ENCODE measurements at places on chromosomes 1 and 21.

- DNase-seq: no peak
Observed at GRCh38 chr1:54608566-54609230, 14.6 kb downstream of the FAM151A start.

DNA sequence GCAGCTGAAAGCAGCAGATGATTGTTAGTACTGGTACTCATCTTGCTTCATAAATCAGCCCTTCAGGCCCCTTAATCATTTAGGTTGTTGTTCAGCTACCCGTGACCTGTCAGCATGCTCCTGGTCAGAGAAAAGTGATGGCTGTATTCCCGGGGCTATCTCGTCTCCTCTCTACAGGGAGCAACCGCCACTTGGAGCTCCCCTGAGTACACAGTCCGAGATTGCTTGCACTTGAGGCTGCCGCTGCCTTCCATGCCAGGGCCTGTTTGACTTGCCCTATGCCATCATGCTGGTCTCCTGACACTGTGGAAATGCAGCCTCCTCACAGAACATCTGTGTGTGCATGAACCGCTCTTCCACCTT is 97.5 kb downstream of the SPATA46 start:
- no peak for DNase-seq

- DNase-seq: no peak
Observed at GRCh38 chr1:55700359-55701130, 485.4 kb upstream of the USP24 start.

DNA sequence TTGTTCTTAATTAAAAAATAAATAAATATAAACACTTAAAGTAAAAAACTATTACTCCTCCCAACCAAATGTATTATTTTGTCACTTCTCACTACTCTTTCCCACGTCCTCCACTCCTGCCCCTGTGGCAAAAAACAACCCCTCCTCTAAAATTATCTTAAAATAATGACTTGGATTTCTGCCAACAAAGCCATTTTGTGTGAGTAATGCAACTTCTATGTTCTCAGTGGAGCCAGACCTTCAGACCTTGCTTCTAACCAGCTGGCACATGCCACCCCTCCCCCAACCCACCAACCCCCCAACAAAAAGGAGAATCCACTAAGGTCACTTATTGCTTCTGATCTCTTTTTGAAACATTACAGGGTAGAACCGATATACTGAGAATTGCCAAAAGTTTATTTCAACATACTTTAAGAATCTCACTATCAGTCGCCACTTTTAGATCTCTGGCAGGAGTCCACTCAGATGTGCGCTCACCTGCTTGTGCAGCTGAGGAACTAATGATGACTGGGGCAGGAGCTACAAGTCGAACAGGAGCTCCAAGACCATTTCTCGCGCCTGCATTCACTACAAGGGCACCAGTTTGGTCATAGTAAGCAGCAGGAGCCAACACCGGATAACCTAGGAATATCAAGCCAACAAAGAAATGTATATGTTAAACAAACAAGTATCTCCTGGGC is 58.3 kb upstream of the SDC3 start:
- DNase-seq: peak; percentile 16
